ENCODE measurements at places on chromosomes 6 and 20. TPM values are rescaled to one million over a fixed set of nuclear protein-coding genes. Genes with fewer than 3 reads are reported as not detected.

Gene CALHM5
- 1.1 TPM for total RNA-seq

Gene KDM1B
- 29.3 TPM for total RNA-seq

Gene AIG1
- 22.1 TPM for total RNA-seq

Gene HCK
- 5.6 TPM for total RNA-seq

Gene SLC25A27
- total RNA-seq: 23.7 TPM

Gene ORC3
- total RNA-seq: 9.7 TPM

Gene HLA-G
- 0.80 TPM for total RNA-seq

GRCh38 chr6:104884867-104885517 lies 25.3 kb upstream of the HACE1 start:
- no peak overlapping the region for H3K27ac ChIP-seq
- no peaks in the 10 kb centered on the region for H3K36me3 ChIP-seq
- no peaks in the 10 kb centered on the region for H3K4me1 ChIP-seq
- H3K27me3 ChIP-seq: peaks cover 6% of the 10 kb centered on the region
- no peak overlapping the region for H3K4me3 ChIP-seq
- DNase-seq: no peak

GRCh38 chr6:70270287-70271005 lies 32.4 kb downstream of the COL9A1 start:
- H3K27me3 ChIP-seq: peaks cover 4% of the 10 kb centered on the region
- H3K4me1 ChIP-seq: no peaks in the 10 kb centered on the region
- no peak overlapping the region for H3K4me3 ChIP-seq
- H3K27ac ChIP-seq: no peak overlapping the region
- H3K36me3 ChIP-seq: no peaks in the 10 kb centered on the region

DNA sequence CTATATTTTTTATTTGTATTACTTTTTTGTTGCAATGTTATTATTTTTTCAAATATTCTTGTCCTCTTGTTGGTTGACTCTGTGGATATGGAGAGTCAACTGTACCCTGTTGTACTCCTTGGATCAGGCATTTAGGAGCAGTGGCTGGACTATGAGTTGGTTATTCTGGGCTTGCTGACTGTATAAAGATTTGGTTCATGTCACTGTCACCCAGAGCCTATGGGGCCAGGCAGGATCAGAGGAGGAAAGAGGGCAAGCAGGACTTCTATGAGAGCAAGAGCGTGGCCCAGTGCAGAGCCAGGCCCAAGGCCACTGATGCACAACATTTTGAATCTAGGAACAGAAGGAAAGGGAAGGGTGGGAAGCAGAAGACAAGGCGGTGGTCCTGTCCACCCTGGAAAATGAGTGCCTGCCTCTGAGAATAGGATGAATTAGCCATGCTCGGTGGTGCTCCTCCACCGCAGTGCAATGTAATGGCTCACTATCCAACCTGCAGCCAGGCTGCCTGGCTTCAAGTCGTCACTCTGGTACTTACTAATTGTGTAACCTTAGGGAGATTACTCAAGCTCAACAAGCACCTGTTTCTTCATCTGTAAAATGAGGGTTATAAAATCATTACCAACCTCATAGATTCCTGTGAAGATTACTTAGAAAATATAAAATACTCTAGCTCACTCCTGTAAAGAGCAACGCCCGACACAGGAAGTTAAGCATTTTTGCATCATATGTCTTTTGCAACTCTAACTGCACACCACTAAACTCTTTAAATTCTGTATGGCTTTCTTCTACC lies 192.1 kb downstream of the KCNQ5 start:
- no peak overlapping the region for H3K27ac ChIP-seq
- no peaks in the 10 kb centered on the region for H3K4me1 ChIP-seq
- no peak overlapping the region for H3K4me3 ChIP-seq
- H3K27me3 ChIP-seq: no peaks in the 10 kb centered on the region

DNA sequence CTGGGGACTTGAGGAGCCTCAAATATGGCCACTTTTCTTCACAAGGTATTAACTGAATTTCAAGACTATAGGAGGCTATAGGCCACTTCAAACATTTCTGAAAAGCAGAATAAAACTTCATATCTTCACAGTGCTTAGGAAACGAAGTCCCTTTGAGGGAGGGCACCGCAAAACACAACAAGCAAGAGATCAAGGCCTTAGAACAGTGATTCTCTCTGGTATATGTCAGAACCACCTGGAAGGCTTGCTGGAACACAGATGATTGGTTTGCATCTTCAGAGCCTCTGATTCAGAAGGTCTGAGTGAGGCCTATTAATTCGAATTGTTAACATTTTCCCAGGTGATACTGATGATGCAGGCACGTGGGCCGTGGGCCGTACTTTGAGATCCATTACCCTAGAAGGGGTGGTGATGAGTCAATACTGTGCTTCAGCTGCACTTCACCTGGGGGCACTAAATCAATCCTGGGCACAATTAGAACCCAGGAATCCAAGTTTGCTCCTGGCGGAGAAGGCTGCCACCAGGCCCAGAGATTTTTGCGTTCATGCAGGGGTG lies 10.7 kb downstream of the SUN5 start:
- no peak overlapping the region for H3K27ac ChIP-seq
- no peak overlapping the region for H3K4me3 ChIP-seq
- H3K4me1 ChIP-seq: no peaks in the 10 kb centered on the region
- DNase-seq: no peak
- H3K36me3 ChIP-seq: no peaks in the 10 kb centered on the region

GRCh38 chr20:4886771-4887527 lies 114.4 kb downstream of the SLC23A2 start:
- H3K4me3 ChIP-seq: no peak overlapping the region
- no peaks in the 10 kb centered on the region for H3K27me3 ChIP-seq
- H3K36me3 ChIP-seq: peaks cover 21% of the 10 kb centered on the region
- H3K27ac ChIP-seq: no peak overlapping the region
- H3K4me1 ChIP-seq: no peaks in the 10 kb centered on the region
- peak; percentile 54 for DNase-seq

DNA sequence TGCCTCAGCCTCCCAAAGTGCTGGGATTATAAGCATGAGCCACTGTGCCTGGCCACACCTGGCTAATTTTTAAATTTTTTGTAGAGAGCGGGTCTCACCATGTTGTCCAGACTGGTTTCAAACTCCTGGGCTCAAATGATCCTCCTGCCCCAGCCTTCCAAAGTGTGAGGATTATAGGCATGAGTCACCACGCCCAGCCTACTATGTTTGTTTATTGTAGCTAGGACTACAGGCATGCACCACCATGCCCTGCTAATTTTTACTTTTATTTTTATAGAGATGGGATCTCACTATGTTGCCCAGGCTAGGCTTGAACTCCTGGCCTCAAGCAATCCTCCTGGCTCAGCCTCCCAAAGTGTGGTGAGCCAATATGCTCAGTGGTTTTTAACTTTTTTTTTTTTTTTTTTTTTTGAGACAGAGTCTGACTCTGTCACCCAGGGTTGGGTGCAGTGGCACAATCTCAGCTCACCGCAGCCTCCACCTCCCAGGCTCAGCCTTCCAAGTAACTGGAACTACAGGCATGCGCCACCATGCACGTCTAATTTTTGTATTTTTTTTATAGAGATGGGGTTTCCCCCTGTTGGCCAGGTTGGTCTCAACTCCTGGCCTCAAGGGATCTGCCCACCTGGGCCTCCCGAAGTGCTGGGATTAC lies 12.0 kb upstream of the DDX43 start:
- H3K27me3 ChIP-seq: no peaks in the 10 kb centered on the region
- no peaks in the 10 kb centered on the region for H3K36me3 ChIP-seq
- no peaks in the 10 kb centered on the region for H3K4me1 ChIP-seq
- DNase-seq: no peak

GRCh38 chr20:36865861-36866149 lies 10.1 kb upstream of the TLDC2 start:
- no peak overlapping the region for H3K27ac ChIP-seq
- peaks cover 38% of the 10 kb centered on the region for H3K4me1 ChIP-seq
- no peaks in the 10 kb centered on the region for H3K27me3 ChIP-seq
- H3K36me3 ChIP-seq: no peaks in the 10 kb centered on the region

DNA sequence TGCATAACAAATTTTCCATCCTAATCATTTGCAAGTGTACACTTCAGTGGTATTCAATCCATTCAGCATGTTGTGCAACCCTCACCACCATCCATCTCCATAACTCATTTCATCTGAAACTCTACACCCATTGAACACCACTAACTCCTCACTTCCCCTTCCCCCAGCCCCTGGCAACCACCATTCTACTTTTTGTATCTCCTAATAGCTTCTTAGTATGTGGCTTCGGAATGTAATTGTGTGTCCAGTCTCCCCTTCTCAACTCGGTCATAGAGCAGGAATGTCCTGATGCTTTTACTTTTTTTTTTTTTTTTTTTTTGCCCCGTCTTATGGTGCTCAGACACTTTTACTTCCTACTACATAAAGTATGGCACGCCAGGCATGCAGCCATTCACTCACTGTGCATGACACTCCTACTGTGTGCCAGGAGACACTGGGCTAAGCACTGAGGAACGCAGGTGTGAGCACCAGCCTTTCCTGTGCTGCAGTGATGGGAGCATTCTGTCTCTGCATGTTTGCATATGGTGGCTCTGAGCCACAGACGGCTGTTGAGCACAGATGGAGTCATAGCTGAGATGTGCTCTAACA lies 15.3 kb downstream of the HCK start:
- no peak overlapping the region for H3K4me3 ChIP-seq
- no peak overlapping the region for H3K27ac ChIP-seq
- DNase-seq: no peak
- no peaks in the 10 kb centered on the region for H3K36me3 ChIP-seq
- peaks cover 14% of the 10 kb centered on the region for H3K27me3 ChIP-seq

DNA sequence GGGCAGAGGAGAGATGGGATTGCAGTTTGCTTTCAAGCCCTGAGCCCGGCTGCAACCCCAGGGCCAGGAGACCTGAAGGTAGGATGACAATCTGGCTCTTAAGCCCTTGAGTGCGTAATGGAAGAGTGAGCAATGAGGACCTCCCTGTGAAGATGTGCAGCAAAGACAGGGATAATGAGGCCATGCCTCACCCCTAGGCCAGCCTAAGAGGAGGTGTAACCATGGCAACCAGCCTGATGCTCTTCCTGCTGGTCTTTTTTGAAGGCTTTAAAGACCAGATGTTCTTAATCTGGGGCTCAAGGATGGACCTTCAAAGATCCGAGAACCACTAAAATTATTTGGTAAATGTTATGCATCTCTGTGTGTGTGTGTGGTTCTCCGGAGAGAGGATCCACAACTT lies 8.2 kb downstream of the ARHGAP40 start:
- no peaks in the 10 kb centered on the region for H3K36me3 ChIP-seq
- H3K27me3 ChIP-seq: peaks cover 34% of the 10 kb centered on the region
- no peak for DNase-seq
- H3K27ac ChIP-seq: no peak overlapping the region
- H3K4me1 ChIP-seq: no peaks in the 10 kb centered on the region

DNA sequence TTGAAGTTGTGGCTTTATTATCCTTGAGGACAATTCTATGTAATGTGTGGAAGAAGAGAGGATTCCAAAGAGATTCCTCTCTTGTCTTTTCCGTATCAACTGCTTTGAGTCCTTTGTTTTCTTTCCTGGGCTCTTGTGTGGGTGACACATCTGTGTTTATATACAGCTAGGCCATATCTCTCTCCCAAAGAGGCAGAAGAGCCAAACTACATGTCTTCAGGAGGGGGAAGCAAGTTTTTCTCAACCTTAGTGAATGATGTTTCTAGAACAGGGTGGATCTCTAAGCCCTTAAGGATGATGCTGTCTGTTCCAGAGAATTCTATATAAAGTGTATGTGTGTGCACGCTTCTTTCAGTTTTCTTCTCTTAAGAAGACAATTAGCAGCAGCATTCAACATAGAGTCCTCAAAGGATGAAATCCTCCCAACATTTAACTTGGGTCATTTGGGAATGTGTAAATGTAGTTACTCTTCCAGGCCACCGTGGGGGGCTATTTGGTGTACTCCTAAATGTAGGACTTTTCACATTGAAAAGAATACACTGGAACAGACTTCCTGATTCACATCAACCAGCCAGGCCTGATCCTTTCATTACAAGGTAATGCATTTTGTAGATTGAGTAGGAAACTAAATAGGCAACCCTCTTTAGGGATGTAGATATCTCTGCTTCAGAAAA lies 92.8 kb upstream of the EEF1E1 start:
- H3K4me1 ChIP-seq: no peaks in the 10 kb centered on the region
- H3K27me3 ChIP-seq: no peaks in the 10 kb centered on the region
- no peaks in the 10 kb centered on the region for H3K36me3 ChIP-seq
- no peak overlapping the region for H3K4me3 ChIP-seq
- H3K27ac ChIP-seq: no peak overlapping the region

- no peak overlapping the region for H3K27ac ChIP-seq
- no peak overlapping the region for H3K4me3 ChIP-seq
- no peaks in the 10 kb centered on the region for H3K36me3 ChIP-seq
- H3K4me1 ChIP-seq: no peaks in the 10 kb centered on the region
- no peaks in the 10 kb centered on the region for H3K27me3 ChIP-seq
- no peak for DNase-seq
These were observed 175.2 kb downstream of the MRPL14 start for GRCh38 chr6:43951756-43952675.

GRCh38 chr6:108737594-108738546 lies 110.4 kb upstream of the ARMC2 start:
- no peak for DNase-seq
- H3K4me3 ChIP-seq: no peak overlapping the region
- peak overlapping the region; percentile 18 for H3K27ac ChIP-seq
- H3K4me1 ChIP-seq: peaks cover 42% of the 10 kb centered on the region

GRCh38 chr6:13194852-13195251 lies 133.5 kb downstream of the TBC1D7 start:
- no peaks in the 10 kb centered on the region for H3K36me3 ChIP-seq
- H3K4me1 ChIP-seq: no peaks in the 10 kb centered on the region
- no peak overlapping the region for H3K4me3 ChIP-seq
- H3K27me3 ChIP-seq: no peaks in the 10 kb centered on the region

GRCh38 chr6:53691252-53691651 lies 25.7 kb upstream of the KLHL31 start:
- H3K4me1 ChIP-seq: peaks cover 15% of the 10 kb centered on the region
- no peak for DNase-seq
- no peaks in the 10 kb centered on the region for H3K36me3 ChIP-seq
- H3K27ac ChIP-seq: no peak overlapping the region

- no peaks in the 10 kb centered on the region for H3K27me3 ChIP-seq
These were observed 42.5 kb upstream of the NELFCD start for GRCh38 chr20:58938541-58938940.

DNA sequence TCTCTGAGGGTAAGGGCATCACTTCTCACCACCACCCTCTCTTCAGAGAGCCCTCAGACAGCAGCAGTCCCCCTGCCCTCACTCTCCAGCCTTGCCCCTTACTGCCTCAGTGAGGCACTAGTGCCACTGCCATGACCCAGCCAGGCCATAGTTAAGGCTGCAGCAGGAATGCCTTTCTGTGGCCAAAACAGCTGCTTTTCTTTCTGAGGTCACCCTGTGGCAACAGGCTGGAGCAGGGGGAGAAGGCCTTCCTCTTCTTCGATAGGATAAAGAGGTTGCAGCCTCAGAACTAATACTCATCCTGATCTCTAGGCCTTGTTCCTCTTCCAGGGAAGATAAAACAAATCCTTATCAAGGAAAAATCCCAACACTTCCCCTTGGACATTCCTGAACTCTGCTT lies 56.8 kb upstream of the ECI2 start:
- no peak for DNase-seq
- H3K4me3 ChIP-seq: no peak overlapping the region
- H3K27ac ChIP-seq: no peak overlapping the region
- H3K27me3 ChIP-seq: no peaks in the 10 kb centered on the region
- H3K4me1 ChIP-seq: no peaks in the 10 kb centered on the region

Data from suprapubic skin (tissue), 4 donors.